Spinal cord (tissue), 10 donors: ENCODE measurements at places on chromosomes 4 and X.

GRCh38 chr4:15143551-15143950, 141.3 kb downstream of the CPEB2 start:
- no peaks in the 10 kb centered on the region for H3K36me3 ChIP-seq
- H3K27me3 ChIP-seq: no peaks in the 10 kb centered on the region
- no peak overlapping the region for H3K27ac ChIP-seq
- no peak for DNase-seq
- no peak overlapping the region for H3K4me3 ChIP-seq

- no peaks in the 10 kb centered on the region for H3K4me1 ChIP-seq
- no peaks in the 10 kb centered on the region for H3K27me3 ChIP-seq
- no peaks in the 10 kb centered on the region for H3K36me3 ChIP-seq
- no peak for DNase-seq
- no peak overlapping the region for H3K4me3 ChIP-seq
- no peak overlapping the region for H3K27ac ChIP-seq
Observed at GRCh38 chr4:158322109-158322508, 111.8 kb downstream of the TMEM144 start.

GRCh38 chr4:122246551-122246950, 94.4 kb downstream of the BLTP1 start:
- DNase-seq: no peak
- no peaks in the 10 kb centered on the region for H3K36me3 ChIP-seq
- H3K4me1 ChIP-seq: no peaks in the 10 kb centered on the region

- peaks cover 3% of the 10 kb centered on the region for H3K27me3 ChIP-seq
- H3K4me1 ChIP-seq: no peaks in the 10 kb centered on the region
- H3K36me3 ChIP-seq: no peaks in the 10 kb centered on the region
- H3K27ac ChIP-seq: no peak overlapping the region
- no peak overlapping the region for H3K4me3 ChIP-seq
Observed at GRCh38 chrX:40987413-40987812, 97.8 kb upstream of the USP9X start.

- no peaks in the 10 kb centered on the region for H3K27me3 ChIP-seq
- no peak overlapping the region for H3K4me3 ChIP-seq
- no peak overlapping the region for H3K27ac ChIP-seq
Observed at GRCh38 chr4:123478859-123479345, 82.3 kb downstream of the SPRY1 start.

- no peak for DNase-seq
- no peaks in the 10 kb centered on the region for H3K27me3 ChIP-seq
- peaks cover 50% of the 10 kb centered on the region for H3K36me3 ChIP-seq
- H3K4me1 ChIP-seq: peaks cover 6% of the 10 kb centered on the region
Observed at GRCh38 chr4:2272026-2272827, 10.3 kb upstream of the MXD4 start.

DNA sequence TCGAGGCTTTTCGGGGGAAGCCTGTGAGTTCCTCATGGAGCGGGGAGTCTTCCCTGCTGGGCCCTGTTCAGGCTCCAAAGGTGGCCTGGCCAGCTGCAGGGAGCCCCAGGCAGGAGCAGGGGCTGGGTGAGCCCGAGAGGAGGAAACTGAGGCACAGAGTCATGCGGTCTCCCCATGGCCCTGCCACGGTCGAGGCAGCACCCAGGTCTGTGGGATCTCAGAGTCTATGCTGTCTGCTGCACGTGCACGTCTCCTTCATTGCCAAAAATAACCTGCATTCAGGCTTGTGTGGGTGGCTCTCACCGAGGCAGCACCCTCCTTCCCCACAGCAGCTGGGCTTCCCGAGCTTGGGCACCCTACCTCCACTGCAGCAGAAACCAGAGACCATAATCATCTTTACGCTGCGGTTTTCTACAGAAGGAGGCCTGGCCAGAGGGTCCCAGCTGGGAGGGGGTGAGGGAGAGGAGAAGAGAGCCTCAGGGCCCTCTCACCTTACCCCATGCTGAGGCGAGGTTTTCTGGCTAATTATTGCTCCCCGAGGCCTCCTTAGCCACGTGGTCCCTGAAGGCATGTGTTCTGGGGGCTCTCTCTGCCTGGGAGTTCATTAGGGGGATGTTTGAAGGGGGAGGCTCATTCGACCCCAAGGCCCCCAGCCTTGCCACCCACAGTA, 64.3 kb downstream of the CPZ start:
- H3K4me1 ChIP-seq: no peaks in the 10 kb centered on the region
- no peak overlapping the region for H3K27ac ChIP-seq
- no peak overlapping the region for H3K4me3 ChIP-seq
- no peaks in the 10 kb centered on the region for H3K36me3 ChIP-seq
- no peaks in the 10 kb centered on the region for H3K27me3 ChIP-seq

GRCh38 chrX:99172958-99173357, 1237.1 kb downstream of the PCDH19 start:
- no peaks in the 10 kb centered on the region for H3K4me1 ChIP-seq
- H3K36me3 ChIP-seq: no peaks in the 10 kb centered on the region
- H3K4me3 ChIP-seq: no peak overlapping the region
- H3K27me3 ChIP-seq: peaks cover 6% of the 10 kb centered on the region
- no peak for DNase-seq

GRCh38 chrX:19130628-19131027, 8.4 kb upstream of the ADGRG2 start:
- H3K4me3 ChIP-seq: no peak overlapping the region
- no peaks in the 10 kb centered on the region for H3K4me1 ChIP-seq
- no peak for DNase-seq
- H3K27ac ChIP-seq: no peak overlapping the region
- H3K27me3 ChIP-seq: no peaks in the 10 kb centered on the region

DNA sequence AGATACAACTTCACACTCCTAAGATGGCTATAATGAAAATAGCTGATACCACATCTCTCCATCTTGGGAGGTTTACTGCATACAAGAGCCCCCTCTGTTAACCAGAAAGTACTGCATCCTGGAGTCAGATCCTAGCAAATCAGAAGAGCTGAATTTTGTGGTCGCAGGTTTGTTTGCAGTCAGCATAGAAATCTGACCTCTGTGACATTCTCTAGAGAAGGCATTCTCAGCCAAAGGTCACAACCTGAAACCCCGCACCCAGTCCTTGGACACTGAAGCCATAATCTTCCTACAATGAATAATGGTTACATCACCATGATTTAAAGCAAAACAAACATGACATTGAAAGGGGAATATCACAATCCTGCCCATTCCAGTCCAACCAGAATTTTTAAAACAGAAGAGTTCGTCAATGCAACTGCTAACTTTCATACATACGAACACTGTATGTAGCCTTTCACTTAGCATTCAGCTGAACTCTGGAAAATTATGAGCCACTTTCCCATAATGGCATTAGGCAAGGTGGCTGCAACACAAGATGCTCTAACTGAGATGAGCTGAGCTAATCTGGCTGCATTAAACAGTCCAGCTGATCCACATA, 17.6 kb downstream of the HS6ST2 start:
- H3K4me1 ChIP-seq: no peaks in the 10 kb centered on the region
- H3K27me3 ChIP-seq: no peaks in the 10 kb centered on the region
- no peaks in the 10 kb centered on the region for H3K36me3 ChIP-seq
- no peak overlapping the region for H3K27ac ChIP-seq

- H3K27me3 ChIP-seq: no peaks in the 10 kb centered on the region
- H3K27ac ChIP-seq: peak overlapping the region; percentile 94
- no peaks in the 10 kb centered on the region for H3K36me3 ChIP-seq
- no peaks in the 10 kb centered on the region for H3K4me1 ChIP-seq
Observed at GRCh38 chrX:55488593-55489313, 895 bp downstream of the USP51 start.

DNA sequence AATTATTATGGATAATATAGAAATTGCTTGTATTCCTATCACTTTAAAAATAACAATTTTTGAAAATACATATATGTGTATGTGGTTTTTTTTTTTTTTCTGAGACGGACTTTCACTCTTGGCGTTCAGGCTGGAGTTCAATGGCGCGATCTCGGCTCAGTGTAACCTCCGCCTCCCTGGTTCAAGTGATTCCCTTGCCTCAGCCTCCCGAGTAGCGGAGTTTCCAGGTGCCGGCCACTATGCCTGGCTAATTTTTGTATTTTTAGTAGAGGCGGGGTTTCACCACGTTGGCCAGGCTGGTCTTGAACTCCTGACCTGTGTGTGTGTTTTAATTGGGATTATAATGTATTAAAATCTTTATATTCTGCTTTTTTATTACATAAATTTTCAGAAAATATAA, 97.9 kb upstream of the NUDT6 start:
- no peaks in the 10 kb centered on the region for H3K27me3 ChIP-seq
- H3K4me3 ChIP-seq: no peak overlapping the region
- H3K4me1 ChIP-seq: no peaks in the 10 kb centered on the region
- DNase-seq: no peak
